ENCODE measurements at places on chromosomes 2 and 18.
A peak's percentile ranks its signal among the peaks of the same experiment; 100 is the strongest.

GRCh38 chr18:9968081-9968848, 54.4 kb downstream of the VAPA start:
- no peak for DNase-seq

- no peak for DNase-seq
These were observed 16.7 kb downstream of the TSN start for GRCh38 chr2:121771976-121772742.

GRCh38 chr2:216551234-216552068, 52.8 kb downstream of the RPL37A start:
- DNase-seq = no peak

DNA sequence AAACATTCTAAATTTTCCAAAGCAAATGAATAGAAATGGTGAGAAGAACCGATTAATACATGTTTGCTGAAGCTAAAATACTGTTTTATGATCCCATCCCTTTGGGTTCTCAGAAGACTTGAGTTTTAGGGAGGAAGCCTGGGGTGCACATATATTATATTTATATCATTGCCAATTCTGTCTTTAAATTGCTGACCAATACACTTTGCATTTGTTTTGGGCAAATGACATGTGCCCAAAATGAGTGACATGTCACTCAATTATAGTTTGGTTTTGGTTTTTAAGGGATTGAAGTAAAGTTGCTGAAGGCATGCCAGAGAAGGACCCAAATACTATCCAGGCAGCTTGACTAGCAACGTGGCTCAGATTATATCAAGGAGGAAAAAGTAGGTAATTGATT, 50.3 kb upstream of the SP3 start:
- no peak for DNase-seq

DNA sequence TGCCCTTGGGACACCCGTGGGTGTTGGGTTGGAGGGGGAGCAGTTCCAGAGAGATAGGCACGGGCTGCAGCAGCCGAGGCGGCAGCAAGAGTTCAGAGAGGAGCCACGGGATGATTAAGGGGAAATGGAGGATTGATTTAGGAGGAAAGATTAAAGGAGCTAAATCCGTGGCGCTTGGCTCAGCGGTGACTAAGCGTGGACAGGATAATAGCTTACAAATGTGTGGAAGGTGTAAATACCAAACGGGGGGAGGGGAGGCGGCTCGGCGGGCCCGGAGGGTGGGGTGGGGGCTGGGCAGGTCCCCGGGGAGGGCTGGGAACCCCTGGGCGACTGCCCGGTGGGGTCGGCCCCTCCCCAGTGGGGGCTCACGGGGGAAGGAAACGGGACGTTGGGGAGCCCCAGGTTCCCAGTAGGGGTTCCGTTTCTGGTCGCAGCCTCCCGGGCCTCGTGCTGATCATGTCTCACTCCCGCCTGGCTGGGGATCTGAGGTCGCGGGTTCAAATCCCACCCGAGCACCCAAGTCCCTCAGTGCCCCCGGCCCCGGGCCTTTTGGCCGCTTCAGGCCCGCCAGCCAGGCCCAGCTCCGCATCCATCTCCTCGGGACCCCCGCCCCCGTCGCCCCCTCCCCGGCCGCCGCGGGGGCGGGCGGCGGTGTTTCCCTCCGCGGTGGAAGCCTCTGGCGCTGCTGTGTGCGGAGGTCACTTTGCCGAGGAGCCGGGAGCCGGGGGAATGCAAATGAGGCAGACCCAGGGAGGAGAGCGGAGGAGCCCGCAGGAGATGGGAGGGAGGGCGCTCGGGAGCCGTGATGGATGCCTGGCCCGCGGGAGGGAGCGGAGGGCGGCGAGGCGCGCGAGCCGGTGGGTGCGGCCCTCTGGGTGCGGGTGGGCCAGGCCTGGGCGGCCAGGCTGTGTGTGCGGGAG, 8.1 kb downstream of the ASIC4 start:
- DNase-seq = peak; percentile 95

All from A172 (cell line).